NCI-H1417 treated with DMSO at 0.1 percent for 48 hours (cell line): ENCODE measurements at places on chromosomes 1 and 21.

GRCh38 chr1:213844632-213845031 lies 143.1 kb upstream of the PROX1 start:
- DNase-seq, result no peak

GRCh38 chr1:232123775-232124659 lies 497.4 kb downstream of the DISC1 start:
- DNase-seq, result no peak

DNA sequence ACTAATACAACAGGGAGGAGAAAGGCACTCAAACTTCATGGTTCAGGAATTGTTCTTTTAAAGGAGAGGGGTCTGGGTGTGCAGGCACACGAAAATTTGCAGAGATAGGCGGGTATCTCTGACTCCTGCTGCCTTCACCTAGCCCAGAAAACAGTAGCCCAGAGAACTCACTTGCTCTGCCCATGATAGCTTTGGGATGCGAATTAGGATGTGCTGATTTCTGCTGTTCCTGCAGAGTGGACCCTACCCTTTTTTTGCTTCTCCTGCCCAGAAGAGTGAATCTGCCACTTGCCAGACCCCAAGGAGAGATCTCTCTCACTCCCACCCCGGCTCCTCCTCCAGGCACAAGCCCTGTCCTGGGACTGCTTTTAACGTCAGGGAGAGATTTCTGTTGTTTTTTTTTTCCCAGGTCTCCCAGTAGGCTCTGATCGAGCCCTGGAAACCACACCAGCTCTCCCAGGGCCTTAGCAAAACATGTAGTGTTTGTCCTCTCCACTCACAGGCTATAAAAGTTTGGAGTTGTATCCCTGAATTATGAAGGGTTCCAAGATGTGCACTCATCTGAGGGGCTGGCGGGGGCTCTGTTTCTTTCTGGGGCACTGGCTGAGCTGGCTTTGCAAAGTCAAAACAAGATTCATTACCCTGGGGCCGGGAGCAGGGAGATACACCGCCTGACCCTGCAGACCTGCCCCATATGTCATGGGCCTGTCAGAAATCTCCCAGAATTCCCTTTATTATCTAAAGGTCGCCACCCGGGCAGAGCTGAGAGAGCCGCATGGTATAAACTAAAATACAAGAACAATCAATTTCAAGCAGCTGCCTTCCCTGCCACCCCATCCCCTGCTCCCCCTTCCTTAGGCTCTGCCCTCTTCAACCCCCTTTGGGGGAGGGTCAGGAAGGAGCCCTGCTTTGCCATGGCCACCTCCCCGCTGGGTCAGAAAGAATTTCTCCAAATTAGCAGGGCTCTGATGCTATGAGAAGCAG lies 17.9 kb downstream of the PLXNA2 start:
- no peak for DNase-seq

DNA sequence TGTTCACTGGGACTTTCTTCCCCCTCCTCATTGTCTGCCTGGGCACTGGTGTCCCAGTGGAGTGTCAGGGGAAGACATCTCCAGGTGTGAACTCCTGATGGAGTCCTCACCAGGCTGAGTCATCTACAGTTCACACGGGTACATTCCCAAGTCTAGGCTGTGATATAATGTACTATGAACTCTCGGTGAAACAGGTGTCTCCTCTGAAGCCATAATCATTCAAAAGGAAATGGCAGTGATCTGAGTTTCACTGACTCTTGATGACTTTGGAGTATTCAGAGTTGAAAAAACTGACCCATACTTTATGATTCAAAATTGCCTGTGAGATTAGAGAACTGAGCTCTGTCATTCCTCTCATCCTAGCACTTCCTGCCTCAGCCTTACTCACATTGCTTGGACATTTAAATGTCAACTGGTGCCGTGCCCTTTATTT lies 9.1 kb downstream of the LAMC2 start:
- no peak for DNase-seq

GRCh38 chr1:102798718-102799117 lies 309.6 kb downstream of the COL11A1 start:
- DNase-seq, result no peak

DNA sequence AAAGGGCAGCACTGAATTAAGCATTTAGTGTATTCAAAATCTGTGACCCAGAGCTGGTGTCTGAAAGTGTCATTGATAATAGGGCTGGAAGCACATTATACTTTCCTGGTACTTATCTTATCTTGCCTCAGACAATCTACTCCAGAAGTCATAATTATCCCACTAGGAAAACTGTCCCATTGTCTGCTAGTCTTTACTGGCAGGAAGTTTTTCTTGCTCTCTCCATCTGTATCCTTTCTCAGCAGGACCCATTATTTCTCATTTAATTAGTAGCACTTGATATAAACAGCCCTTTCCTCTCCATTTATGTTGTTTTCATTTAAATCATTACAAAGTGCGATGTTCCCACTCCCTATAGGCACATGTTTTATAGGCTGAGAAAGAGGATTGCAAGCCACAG lies 36.5 kb upstream of the BARHL2 start:
- no peak for DNase-seq

DNA sequence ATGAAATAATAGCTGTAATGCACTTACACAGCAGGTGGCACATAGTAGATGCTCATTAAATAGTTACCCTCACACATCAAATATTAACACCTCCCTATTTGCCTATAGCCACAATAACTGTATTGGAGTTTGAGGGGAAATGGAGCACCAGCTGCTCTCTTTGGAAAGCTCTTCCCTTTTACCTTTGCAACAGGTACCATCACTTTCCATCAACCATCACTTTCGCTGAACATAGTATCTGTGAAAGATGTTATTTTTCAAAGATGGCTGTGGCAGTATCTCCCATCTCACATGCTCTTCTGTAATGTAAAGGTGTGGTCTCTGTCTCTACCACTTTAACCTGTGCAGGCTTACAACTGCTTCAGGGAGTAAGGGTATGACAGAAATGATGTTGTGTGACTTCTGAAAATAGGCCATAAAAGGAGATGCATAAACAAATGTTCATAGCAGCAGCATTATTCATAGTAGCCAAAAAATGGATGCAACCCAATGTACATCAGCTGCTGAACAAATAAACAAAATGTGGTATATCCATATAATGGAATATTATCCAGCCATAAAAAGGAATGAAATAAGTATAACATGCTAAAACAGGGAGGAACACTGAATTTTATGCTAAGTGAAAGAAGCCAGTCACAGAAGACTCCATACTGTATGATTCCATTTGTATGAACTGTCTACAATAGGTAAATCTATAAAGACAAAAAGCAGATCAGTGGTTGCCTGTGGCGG lies 288.3 kb downstream of the AKT3 start:
- no peak for DNase-seq

DNA sequence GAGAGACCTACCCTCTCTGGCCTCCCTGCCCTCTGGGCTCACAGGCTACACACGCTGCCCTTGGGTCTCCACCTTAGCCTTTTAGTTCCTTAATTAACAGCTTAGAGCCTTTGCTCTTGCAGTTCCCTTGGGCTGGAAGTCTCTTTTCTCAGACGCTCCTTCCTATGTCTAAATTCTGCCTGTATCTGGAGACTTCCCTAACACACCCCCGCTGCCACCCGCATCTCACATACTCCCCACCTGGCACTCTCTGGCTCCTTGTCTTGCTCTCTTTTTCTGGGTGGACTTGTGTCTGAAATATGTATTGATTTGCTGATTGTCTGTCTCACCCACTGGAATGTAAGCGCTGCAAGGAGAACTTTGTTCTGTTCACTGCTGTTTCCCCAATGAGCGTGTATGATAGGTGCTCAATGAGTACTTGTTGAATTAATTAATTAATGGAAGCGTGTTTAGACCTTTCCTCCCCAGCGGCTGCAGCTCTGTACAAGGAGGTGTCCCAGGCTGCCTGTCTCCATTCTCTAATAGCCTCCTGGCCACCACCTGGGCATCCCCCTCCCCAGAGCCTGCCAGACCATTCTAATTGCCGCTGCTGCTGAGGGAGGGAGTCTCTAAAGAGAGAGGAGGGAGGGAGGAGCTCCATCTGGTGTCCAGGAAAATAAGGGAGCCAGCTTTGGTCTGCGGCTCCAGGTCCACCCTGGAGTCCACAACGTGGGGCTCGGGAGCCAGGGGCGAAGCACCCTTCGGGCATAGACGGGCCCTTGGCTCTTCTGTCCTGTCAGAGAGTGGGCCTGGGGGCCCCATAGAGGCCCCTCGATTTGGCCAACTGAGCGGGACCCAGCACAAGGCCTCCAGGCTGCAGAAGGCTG lies 95.4 kb downstream of the RNF220 start:
- no peak for DNase-seq

DNA sequence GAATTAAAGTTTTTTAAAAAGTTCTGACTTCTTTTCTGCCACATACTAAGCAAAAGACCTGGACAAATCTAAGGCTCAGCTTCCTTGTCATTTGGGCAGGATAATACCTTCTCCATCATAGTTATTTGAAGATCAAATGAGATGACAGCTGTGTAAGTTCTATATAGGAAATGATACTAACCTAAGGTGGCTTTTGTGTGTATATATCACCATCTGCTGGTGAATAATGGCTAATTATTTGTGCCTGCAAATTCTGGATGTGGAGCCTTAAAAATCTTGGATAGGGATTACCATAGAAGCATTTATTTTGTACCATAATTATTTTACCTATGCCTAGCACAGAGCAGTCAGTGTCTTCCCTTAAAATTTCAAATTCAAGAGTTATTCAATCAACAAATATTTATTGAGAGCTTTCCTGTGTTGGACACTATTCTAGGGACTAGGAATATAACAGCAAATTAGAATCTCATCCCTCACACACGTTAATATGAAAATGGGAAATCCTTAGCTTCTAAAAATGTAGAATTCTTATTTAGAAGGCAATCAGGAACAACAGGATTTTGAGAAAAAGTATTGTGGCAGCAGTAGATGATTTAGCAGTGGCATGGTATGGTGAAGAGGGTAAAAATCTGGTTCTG lies 89.8 kb downstream of the TMEM200B start:
- DNase-seq, result peak; percentile 14

DNA sequence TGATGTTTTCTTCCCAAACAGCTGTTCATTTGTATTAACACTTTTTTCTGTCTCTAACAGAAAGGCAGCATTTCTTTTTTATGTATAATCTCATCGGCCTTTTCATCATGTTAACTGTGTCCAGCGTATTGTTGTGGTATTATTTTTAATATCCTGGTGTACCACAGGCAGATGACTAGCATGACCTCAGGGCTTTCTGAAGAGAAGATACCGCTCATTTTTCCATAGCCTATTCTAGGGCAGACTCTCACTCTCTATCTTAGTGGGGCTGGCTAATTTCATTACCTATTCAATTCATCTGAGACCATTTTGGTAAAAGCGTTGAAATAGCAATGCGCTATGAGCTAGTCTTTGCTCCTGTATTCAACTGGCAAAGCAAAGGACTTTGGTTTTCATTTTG lies 209.9 kb downstream of the SDCCAG8 start:
- no peak for DNase-seq

GRCh38 chr1:4563586-4563985 lies 90.8 kb upstream of the AJAP1 start:
- no peak for DNase-seq

DNA sequence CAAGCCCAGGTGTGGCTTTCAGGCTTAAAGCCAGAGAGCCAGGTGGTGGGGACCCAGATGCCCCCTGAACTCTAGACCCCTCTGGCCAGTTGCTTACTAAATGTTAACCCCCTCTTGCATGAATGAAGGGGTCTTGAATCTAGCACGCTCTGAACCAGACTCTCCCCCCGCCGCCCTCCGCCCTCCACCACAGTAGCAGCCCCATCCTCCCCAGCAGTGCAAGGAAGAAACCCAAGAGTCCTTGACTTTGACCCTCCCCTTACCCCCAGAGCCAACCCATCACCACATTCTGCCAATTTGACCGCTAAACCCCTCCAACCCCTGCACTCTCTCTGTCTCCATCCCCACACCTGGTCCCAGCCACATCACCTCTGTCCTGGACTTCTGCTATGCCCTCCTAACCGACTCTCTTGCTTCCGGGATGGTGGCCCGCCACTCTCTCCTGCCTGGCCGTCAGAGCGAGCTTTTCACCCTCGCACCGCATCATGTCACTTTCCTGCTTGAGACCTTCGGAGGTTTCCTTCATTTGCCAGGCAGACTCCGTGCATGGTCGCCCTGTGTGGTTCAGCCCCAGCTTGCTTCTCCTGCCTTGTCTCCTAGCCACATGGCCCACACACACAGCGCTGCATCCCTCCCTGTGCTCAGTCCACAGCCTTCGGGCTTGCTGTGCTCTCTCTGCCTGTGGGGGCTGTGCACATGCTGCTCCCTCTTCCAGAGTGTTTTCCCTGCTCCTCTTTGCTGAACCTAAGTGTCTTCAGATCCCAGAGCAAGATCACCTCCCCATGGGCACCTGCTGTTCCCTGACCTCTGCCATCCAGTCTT lies 113.4 kb downstream of the HUNK start:
- no peak for DNase-seq

GRCh38 chr1:32651461-32652073 lies 559 bp downstream of the RBBP4 start:
- DNase-seq, result no peak

- DNase-seq, result peak; percentile 47
These were observed at the start of gene TAF1A for GRCh38 chr1:222589462-222590302. Gene TAF1A (minus strand): TSS chr1:222589933.

DNA sequence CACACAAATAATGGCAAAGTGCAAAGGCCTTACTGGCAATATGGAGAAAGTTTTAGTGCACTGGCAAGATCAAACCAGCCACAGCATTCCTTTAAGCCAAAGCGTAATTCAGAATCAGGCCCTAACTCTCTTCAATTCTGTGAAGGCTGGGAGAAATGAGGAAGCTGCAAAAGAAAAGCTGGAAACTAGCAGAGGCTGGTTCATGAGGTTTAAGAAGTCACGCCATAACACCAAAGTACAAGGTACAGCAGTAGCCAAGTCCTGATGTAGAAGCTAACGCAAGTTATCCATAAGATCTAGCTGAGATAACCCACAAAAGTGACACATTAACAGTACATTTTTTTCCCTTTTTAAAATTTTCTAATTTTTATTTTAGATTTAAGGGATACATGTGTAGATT lies 57.1 kb downstream of the SLC27A3 start:
- DNase-seq, result no peak

GRCh38 chr1:155537193-155537592 lies 25.4 kb downstream of the ASH1L start:
- DNase-seq, result no peak

DNA sequence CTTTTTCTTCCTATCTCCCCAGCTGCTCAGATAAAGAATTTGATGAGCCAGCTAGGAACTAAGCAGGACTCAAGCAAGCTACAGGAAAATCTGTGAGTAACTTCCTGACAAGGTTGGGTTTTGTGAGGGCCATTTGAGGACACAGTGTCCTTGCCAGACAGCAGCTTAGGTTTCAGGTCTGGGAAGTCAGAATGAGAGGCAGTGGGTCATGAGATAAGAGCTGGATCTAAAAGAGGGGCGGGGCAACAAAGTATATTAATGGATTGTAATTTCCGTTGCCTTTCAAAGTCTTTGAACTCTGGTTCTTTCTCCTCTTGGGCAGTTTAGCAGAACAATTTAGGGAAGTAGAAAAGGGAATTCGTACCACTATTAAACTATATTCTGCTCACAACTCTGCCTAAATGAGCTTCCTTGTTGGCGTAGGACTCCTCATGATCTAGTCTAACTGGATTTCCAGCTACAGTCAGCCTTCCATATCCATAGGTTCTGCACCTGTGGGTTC lies 16.6 kb downstream of the STX12 start:
- no peak for DNase-seq

- DNase-seq, result no peak
These were observed 91.8 kb upstream of the GJB5 start for GRCh38 chr1:34663031-34663430.
